ENCODE measurements at places on chromosomes 4 and X.

GRCh38 chr4:11632483-11632882, 203.8 kb upstream of the HS3ST1 start:
- DNase-seq, result no peak

- DNase-seq, result peak; percentile 10
Measured at GRCh38 chrX:97616883-97617530, 733.3 kb downstream of the RPA4 start.

DNA sequence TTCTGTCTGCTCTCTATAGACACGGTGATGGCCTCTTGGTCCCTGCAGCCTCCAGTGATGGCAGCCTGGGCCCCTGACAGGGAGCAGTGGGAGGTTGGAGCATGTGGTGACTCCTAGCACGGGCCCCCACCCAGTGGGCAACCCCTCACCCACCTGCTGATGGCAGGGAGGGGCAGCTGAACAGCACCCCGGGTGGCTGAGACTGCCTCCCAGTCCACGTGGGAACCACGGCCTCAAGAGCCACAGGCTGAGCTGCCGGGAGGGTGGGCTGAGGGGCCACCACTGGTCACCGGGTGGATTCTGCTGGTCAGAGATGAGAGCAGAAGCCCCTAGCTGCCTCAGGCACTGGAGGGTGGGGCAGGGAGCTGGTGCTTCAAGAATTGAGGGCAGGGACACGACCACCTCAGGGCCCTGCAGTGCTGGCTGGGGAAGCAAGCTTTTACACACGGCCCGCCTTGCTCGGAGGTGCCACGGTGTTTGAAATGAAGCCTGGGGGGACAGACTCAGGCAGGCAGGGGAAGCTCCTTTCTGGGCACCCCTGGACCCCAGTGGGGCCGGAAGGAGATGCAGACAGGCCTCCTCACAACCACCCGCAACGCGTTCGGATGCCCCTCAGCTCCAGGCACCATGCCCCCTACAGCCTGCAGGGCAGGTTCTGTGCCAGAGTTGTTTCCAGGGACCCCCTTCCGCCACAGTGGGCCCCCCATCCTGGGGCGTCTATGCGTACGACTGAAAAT, 6.3 kb upstream of the HAUS3 start:
- no peak for DNase-seq

GRCh38 chr4:173766171-173766600, 236.2 kb upstream of the HAND2 start:
- DNase-seq, result no peak

DNA sequence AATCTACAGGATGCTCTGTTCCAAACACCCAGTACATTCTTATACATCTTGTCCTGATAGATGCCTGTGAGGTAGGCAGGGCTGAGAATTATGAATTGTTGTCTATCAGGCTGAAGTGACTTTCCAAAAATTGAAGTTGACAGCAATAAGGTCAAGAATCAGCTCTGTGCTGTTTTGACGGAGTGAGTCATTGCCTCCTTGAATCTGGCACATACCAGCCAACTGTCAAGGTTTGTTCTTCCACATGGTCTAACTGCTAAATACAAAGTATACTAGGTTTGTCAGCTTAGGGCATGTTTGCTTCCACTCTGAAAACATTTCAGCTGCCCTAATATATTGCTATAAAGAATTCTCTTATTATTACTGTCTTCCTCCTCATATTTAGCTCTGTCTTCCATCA, 32.3 kb downstream of the SH3RF1 start:
- no peak for DNase-seq

- no peak for DNase-seq
Measured at GRCh38 chr4:145881989-145882388, 56.6 kb downstream of the ZNF827 start.

DNA sequence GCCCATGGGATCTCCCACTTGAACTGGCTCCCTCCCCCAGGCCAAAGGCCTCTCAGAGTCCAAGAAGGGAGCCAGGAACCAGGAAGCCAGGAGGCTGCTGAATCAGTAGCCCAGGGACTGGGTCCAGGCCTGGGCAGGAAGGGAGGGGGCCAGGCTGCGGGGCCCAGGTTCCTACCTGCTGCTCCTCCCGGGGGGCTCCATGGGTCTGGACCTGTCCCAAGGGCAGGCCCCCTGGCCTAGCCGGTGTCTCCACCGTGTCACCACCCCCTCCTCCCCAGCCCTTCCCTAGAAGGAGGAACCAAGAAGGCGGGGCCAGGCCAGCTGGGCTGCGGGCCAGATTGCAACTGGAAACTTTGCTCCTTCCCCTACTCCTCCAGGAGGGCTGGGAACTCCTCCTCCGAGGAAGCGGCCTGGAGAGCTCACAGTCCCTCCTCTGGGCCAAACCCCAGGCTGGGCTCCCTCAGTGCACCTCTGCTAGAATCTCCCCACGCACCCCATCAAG, at the start of gene IQSEC2:
IQSEC2 (minus strand) TSS at position 264 of the 502 bp plus-strand sequence.
- DNase-seq, result no peak

DNA sequence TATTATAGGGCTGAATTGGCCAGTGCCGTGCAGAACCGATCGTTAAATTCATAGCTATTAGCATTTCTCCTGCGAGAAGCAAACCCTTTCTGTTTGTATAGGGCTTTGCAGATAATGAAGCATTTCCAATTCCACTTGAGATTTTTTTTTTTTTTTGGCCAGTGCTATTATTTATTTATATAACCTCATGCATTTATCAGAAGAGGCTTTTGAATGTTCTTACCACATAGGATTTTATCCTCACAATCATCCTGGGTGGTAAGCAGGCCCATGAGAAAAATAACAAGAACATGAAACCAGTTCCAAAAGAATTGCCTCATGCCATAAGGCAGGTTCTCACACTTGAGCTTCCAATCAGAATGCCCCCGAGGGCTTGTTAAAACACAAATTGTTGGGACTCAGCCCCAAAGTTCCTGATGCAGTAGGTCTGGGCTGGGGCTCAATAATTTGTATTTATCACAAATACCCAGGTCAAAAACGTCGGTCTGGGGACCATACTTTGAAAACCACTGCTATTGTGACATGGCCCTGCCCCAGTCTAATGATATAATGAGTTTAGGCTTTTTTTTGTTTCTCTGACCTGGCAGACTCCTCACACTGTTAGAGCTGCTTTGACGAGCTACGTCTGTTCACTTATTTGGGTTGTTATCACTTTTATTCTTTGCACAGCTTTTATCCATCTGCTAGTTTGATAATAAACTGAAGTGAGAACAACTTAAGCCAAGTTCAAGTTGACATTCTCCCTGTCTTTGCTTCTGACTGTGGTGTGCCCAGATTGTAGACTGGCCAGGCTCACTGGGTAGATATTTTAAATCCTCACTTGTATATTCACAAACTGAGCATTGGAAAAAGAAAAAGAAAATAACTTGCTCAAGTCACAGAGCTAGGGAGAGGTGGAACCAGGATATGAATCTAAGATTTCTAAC, 20.1 kb downstream of the SUPT20HL1 start:
- DNase-seq, result no peak

All from GM04503 (cell line).